ENCODE measurements at places on chromosomes 12 and 14.

- DNase-seq: no peak
Observed at GRCh38 chr12:3805077-3805476, 52.2 kb upstream of the CRACR2A start.

DNA sequence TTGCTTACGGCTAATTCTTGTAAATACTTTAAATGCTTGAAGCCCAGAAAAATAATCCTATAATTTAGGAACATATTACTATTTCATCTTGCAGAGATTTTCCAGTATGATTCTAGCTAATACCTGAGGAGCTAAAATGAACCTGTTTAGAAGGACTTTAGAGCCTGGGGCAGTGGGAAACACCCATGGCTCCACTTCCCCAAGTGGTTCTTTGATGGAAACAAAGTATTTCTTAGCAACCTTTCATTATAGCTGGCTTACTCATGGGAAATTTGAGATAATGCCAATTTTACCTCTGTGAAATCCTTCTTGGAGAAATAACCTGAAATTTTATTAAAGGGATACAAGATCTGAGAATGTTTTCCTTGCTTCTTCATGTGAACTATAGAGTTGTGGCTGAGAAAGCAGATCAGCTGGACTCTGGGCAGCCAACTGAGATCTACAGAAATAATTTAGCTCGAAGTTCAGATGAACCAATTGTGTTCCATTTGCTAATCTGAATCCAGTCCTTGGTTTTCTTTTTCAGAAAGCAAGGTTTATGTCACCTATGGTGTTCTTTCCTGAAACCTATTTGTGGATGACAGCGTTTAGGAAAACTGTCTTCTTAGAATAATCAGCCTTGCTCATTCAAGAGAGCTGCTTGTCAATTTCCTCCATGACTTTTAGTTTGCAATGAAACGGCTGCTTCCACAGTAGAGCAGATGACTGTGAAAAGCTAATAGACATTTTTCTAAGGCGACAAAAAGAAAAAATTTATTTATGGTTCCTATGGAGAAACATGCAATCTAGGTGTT is 141.8 kb upstream of the CPM start:
- DNase-seq: no peak

GRCh38 chr14:92596331-92596907 is 82.8 kb downstream of the RIN3 start:
- no peak for DNase-seq

DNA sequence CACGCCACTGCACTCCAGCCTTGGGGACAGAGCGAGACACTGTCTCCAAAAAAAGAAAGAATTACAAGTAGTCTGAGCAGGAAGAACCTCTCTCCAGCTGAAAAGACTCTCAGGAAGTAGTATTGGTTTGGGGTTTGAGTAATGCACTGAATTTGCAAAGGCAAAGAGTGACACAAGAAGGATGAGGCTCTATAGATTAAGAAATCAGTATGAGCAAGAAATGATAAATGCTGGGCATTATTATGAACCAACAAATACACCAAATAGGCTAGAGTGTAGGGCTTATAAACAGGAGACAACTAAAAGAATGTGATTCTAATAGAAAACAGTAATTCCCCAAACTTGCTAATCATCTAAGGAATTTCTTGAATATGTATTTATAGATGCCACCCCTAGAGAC is 2.6 kb upstream of the SLC35E3 start:
- DNase-seq: no peak
